ENCODE measurements at places on chromosomes 5 and 9.
A peak's percentile ranks its signal among the peaks of the same experiment; 100 is the strongest.

- no peak for DNase-seq
These were observed 168.1 kb downstream of the PDE4D start for GRCh38 chr5:59725392-59725767.

DNA sequence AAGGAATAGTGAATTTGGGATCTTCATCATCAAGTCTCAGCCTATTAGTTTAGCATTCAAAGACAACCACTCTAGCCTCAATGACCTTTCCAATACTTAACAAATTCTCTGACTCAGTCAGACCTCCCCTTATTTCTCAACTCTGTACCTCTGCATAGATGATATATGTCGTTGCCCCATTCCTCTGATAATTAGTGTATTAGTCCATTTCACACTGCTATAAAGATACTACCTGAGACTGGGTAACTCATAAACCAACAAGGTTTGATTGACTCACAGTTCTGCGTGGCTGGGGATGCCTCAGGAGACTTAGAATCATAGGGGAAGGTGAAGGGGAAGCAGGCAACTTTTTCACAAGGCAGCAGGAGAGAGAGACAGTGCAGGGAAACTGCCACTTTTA, 8.9 kb downstream of the MRPL22 start:
- DNase-seq, result no peak

DNA sequence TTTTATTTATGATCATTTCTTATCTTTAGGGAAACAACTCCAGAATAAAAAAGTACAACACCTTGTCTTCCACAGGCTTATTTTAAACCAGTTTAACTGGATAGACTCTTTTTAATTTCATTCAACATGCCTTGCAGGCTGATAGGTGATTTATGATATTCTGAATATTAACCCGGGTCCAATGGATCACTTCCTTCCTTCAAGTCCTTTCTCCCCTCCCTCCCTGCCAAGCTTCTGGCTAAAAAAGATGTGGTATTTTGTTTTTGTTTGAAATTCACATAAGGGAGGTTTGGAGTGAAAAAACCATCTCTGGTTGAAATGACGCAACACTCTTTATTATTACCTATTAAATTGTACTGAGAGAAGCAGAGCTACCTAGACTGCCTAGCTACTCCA, 265.3 kb downstream of the MLLT3 start:
- no peak for DNase-seq

GRCh38 chr9:37036776-37037502, 2.9 kb upstream of the PAX5 start:
- DNase-seq, result peak; percentile 25

DNA sequence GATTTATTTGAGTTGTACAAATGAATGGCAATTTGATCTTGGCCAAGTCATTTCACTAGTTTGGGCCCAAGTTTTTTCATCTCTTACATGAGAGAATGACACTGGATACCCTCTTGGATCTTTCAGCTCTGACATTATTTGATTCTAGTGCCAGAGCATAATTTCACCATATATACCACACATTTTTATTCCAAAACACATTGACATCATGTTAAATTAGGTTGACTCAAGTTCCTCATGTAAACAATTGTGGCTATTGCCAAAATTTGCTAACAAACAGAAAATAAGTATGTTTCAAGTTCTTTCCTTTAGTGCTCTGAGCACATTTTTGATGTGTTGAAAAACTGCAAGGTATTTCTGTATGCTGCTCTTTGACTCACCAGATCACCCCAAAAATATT, 375.8 kb downstream of the ZNF608 start:
- DNase-seq, result no peak

DNA sequence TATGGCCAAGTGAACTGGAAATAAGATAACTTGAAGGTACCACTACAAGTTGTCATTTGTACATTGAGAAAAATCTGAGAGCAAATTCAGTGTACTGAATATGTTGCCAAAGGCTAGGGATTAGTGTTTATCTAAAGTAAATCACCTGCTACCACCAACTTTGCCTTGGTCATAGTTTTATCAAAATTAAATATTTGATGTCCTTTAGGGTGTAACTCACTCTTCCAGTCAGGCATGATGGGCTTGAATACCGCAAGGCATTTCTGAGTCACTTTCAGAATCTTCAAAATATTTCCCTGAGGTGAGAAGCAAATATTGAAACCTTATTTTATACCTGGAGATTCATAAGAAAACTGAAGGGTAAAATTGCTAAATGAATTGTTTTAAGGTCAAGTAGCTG, 1338.6 kb upstream of the ACO1 start:
- DNase-seq, result no peak

- no peak for DNase-seq
These were observed 53.2 kb downstream of the FAM114A2 start for GRCh38 chr5:153985498-153985897.

GRCh38 chr5:75566710-75567309, 44.4 kb upstream of the ANKDD1B start:
- peak; percentile 57 for DNase-seq

GRCh38 chr5:133233616-133234015, 181.8 kb downstream of the HSPA4 start:
- no peak for DNase-seq

- DNase-seq, result no peak
These were observed 17.3 kb downstream of the RECK start for GRCh38 chr9:36053971-36054370.

DNA sequence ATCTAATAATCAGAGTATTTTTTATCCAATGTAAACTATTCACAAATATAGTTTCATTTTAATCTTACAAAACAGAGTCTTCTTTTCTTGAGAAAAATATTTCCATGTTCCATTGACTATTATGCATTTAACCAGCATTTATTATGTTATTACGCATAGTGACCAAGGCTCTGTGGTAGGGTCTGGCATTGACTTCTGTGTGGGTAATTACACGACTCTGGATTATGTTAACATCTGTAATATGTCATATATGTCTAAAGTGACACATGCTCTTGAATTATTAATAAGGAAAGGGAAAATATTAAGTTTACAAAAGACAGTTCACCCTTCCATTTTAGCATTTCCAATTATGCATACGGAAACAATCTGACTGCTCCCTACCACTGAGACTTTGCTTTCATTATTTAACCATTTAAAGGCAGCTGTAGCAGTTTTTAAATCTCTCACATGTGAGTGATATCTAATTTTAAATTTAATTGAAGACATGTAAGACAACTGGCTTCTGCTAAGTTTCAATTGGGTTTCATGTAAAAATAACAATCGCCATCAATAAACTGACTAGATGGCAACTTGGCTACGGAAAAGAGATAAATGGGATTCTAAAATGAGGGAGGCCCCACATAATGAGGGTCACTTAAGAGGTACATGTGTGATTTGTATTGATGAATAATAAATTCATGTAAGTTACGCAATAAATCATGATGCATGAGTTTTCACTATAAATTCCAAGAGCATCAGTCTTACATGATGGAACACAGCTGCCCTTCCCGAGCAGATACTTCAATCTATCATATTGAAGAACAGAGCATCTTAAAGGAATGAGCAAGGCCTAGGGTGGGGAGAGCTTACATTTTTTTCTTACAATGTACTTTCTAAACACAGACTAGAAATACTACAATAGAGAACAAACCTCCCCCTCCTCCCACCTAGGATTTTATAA, 1056.8 kb downstream of the MAT2B start:
- DNase-seq, result no peak

GRCh38 chr5:69206528-69207190, 17.3 kb downstream of the CENPH start:
- DNase-seq, result no peak

- DNase-seq, result no peak
These were observed 426.5 kb downstream of the NR2F1-AS1 start for GRCh38 chr5:93154535-93154934.

GRCh38 chr5:39740404-39740803, 315.6 kb upstream of the DAB2 start:
- no peak for DNase-seq

DNA sequence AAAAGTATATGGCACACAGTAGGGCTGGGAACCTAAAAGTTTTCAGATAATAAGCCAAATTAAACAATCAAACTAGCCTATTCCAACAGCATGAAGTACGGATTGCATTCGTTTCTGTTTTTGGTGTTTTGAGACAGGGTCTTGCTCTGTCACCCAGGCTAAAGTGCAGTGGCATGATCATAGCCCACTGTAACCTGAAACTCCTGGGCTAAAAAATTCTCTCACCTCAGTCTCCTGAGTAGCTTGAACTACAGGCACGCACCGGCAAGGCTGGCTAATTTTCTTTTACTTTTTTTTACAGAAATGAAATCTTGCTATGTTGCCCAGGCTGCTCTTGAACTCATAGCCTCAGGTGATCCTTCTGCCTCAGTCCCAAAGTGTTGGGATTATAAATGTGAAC, 5.2 kb downstream of the RFX3 start:
- DNase-seq, result no peak

DNA sequence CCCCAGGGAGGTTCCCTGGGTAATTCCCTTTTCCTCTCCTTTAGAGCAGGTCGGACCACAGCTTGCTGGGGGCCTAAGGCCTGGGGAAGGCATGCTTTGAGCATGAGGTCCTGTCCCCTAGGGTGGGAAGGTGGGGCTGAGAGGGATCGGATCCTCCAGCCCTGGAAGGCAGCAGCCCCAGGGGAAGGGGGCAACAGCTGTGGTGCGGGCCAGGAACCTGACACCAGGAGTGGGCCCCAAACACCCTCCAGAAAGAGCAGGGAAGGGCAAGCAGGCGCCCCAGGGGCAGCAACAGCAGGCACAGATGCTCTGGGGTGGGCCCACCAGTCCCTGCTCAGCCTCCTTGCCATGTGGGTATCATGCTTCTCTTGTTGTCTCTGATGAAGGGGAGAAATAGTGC, 3.2 kb upstream of the CORO2A start:
- no peak for DNase-seq

DNA sequence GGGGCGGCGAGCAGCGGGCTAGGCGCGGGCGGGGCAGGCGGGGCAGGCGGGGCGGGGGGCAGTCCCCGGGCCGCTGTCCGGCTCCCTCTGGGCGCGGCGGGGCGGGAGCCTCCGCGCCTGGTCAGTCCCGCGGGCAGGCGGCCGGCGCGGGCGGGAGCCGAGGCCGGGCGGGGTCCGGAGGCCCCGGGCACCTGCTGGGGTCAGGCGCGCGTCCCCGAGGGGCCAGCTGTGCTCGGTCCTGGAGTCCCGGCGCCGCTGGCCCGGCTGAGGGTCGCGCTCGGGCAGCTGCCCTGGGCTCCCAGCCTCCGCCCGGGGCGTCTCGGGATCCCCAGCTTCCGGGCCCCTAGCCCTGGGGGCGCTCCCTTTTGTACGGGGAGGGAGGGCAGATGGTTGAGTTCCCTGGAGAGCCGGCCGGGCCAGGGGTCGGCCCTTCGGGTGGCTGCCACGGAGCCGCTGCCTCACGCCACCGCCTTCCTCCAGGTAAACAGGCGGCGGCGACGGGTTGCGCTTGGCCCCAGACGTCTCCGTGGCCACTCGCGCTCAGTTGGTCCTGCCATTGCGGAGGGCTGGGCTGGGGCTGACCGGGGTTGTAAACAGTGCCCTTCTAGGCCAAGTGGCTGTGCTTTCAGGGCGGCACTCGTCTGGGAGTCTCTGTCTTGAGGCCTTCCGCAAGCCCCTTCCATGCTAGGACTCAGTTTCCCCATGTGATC, 473 bp downstream of the ZBTB34 start:
- no peak for DNase-seq

DNA sequence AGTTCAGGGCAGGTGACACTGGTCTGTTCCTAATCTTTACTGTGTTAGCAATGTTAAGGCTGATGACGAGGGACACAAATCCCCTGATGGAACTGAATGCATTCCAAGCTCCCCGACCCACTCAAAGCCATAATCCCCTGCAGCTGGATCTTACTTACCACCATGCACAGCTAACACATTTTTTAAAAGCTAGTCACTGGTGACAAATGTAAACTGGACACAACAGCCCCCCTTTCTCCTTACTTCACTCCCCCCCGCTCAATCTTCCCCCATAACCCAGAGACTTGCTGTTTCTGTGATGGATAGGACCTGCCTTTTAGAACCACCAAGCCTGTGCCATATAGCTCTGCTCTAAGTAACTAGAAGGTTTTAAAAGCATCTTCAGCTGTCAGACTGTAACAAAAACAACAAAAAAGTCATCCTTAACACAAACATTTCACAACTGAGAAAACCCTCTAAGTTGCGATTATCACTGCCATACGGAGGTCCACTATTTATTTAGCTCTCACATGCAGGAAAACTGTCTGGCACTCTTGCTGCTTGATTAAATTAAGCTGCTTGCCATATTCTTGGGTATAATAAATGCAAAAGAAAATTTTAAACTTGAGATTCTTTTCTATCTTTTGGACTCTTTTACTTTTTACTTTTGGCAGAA, 44.4 kb downstream of the BNC2 start:
- DNase-seq, result no peak

DNA sequence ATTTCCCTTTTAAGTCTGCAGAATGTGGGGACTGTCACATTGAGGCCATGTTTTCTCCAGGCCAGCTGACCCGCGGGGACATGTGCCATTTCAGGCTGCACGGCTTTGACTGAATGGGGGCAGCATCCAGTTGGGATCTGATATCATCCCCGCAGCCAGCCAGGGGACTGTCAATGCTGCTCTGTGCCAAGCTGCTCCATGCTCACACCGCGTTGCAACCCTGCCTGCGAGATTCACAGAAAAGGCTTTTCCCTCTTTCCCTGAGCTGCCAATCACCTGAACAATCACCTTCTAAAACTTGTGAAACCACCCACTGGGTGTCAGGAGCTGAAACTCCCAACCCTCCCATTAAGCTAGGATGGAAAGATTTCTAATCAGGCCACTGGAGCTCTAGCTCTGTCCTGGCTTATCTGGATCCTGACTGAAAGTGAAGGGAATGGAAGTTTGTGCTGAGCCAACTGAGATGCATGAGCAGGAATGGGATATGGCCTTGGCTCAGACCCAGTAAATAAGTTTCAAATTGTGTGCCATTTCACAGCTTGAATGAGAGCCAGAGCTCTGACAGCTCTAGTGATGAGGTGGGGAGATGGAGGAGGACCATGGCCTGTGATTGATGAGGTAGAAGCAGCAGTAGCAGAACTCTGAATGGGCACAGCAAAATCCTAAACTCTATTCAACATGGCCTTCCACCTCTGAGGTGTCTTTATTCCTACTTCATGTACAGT, 34.5 kb upstream of the ZNF366 start:
- no peak for DNase-seq

DNA sequence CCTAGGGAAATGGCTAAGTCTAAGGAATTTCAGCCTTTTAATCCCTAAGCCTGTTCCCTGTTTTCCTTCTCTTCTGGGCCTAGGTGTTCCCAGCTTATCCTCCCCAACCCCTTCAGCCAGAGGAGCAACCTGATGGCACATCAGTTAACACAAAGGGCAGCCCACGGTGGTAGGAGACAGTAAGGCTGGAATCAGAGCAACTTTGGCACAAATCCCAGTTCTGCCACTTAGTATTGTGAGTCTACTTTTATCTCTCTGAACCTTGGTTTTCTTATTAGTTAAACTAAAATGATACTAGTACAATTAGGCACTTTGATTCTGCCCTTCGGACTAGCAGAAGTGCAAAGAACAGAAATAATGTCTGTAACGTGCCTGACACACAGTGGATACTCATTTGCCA, 246.8 kb downstream of the SAXO1 start:
- no peak for DNase-seq

Measured in CD4-positive, alpha-beta T cell treated with Interleukin-15 for 4 hours (primary cell).